ENCODE measurements at places on chromosomes 11 and 22.

DNA sequence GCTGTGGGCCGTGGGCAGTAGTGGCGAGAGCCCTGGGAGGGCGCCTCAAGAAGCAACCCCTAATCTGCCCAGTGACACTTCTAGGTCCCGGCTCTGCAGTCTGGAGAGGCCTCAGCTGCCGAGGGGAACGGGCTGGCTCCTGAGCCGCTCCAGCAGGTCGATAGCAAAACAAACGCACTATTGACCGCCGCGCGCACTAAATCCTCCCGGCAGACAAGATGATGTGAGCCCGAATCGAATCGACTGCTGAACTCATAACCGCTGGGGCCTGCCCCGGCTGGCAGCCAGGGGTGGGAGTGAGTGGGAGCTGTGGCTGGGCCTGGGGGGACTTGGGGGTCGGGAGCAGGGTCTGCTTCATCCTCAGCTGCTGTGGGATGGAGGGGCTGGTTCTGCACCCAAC lies 36.1 kb downstream of the FLRT1 start:
- peaks cover 13% of the 10 kb centered on the region for H3K4me1 ChIP-seq
- no peak overlapping the region for H3K4me3 ChIP-seq
- H3K27ac ChIP-seq, result no peak overlapping the region
- H3K27me3 ChIP-seq, result no peaks in the 10 kb centered on the region
- H3K36me3 ChIP-seq, result no peaks in the 10 kb centered on the region
- DNase-seq, result no peak

DNA sequence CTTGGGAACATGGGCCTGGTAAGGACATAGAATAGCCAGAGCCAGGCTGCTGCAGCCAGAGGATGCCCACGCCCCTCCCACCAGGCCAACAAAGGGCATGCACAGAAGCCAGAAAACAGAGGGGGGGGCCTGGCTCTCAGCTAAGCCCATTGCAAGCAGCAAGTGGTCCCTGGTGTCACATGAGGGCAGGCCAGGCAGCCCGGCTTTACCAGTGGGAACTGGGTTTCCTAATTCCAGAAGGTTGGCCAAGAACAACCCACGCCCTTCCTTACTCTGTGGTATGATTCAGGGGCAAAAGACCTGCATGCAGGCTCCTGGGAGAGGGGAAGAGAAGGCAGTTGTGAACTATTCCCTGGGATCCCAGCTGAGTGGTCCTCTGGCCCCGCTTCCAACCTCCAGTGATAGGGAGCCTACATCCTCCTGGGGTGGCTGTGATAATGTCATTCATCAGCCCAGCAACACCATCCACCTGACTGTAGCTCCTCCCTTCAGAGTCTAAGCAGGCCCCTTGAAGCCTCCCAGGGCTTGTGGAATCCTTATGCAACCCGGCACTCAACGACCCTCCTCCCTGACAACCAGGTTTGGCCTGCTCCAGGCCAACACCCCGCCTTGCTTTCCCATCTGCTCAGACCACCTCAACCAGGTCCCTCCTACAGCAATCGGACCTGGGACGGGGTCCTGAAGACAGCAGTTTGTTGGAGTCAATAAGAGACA lies 62.1 kb upstream of the LMO1 start:
- H3K36me3 ChIP-seq, result no peaks in the 10 kb centered on the region
- H3K27ac ChIP-seq, result no peak overlapping the region
- H3K4me3 ChIP-seq, result no peak overlapping the region

GRCh38 chr11:27865105-27865504 lies 164.8 kb upstream of the BDNF start:
- H3K4me3 ChIP-seq, result no peak overlapping the region
- H3K36me3 ChIP-seq, result no peaks in the 10 kb centered on the region
- no peak overlapping the region for H3K27ac ChIP-seq

DNA sequence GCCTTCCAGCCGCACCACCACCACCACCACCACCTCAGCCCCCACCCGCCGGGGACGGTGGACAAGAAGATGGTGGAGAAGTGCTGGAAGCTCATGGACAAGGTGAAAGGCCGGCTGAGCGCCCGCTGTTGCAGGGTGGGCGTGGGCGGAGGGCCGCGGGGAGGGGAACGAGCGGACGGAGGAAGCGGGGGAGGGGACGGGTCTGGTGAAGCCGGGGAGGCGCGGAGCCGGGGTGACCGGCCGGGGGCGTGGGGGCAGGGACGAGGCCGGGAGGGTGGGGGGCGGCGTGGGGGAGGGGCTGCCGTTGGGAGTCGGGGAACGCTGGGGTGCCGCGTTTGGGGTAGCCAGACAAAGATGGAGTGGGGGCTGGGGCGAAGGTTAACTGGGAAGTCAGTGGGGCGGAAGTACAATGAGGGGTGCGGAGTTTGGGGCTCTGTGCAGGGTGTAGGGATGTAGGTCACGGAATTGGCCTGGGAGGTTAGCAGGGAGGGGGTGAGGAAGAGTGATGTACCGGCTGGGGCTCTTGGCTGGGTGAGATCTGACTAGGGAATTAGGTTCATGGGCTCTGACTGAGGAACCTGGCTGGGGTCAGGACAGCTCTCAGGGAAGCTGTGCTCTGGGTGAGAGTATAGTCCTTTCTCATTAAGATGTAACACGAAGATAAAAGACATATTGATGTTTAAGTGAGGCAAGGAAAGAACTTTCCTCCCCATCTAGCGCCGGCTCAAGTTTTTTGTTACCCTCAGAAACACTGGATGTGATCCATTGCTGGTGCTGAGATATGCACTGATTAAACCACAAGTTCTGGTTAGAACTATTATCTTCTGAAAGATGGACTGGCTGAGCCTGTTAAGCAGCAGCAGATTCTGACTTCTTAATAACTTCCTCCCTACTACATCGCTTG lies 624 bp downstream of the CBL start:
- no peaks in the 10 kb centered on the region for H3K36me3 ChIP-seq
- peaks cover 33% of the 10 kb centered on the region for H3K4me1 ChIP-seq
- H3K27me3 ChIP-seq, result no peaks in the 10 kb centered on the region
